ELR (cell line): ENCODE measurements at places on chromosomes 7 and 10.

GRCh38 chr10:118868589-118868988, 113.8 kb upstream of the CACUL1 start:
- no peak for DNase-seq

- peak; percentile 98 for DNase-seq
Observed at GRCh38 chr10:17673471-17674061, 29.6 kb downstream of the STAM start.

DNA sequence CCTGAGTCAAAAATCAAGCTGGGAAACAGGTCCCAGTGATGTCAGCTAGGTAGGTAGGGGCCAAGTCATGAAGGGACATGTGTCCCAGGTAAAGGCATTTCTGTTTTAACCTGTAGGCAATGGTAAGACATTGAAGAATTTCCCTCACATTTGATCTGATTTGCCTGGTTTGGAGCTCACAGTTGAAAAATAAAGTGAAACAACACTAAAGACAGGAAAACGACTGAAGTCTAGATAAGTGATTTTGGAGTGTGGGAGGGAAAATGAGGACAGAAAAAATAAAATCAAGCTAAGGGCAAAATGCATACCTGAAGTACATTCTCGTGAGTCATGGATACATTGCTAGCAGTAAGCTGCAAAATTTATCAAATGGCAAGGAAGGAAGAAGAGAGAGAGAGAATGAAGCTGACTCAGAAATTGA, 169.9 kb downstream of the SKIDA1 start:
- peak; percentile 47 for DNase-seq

GRCh38 chr7:65477326-65477725, 103.7 kb downstream of the ZNF92 start:
- DNase-seq, result peak; percentile 30

DNA sequence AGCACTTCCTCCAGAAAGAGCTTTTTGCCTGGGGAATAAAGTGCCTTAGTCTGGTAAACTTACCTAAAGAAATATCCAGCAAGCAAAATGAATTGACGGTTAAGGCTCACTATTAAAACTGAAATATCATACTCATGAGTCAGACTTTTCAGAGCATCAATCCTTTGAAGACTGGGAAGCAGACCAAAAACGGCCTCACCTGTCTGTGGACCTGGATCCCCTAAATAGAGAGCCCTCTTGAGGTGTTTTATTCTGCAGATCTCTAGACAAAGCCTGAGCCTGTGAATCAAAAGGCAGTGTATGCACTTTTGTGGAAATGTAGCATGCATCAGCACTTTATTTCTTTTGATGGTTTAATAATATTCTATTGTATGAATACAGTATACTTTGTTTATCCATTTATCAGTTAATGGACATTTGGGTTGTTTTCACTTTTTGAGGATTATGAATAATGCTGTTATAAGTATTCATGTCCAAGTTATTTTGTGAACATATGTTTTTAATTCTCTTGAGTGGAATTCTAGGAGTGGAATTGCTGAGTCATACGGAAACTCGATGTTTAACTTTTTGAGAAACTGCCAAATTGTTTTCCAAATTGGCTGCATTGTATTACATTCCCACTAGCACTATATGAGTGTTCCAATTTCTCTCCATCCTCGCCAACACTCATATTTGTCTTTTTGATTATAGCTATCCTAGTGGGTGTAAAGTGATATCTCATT, 449.0 kb upstream of the IGFBP3 start:
- DNase-seq, result peak; percentile 77

- DNase-seq, result peak; percentile 29
Observed at GRCh38 chr7:103148131-103148993, 537 bp downstream of the NAPEPLD start.

- DNase-seq, result peak; percentile 89
Observed at GRCh38 chr10:109922976-109923921, at the start of gene XPNPEP1. Gene XPNPEP1, minus strand, starts transcription at chr10:109923511. Its CDS starts 78 bp downstream, at chr10:109923433.

DNA sequence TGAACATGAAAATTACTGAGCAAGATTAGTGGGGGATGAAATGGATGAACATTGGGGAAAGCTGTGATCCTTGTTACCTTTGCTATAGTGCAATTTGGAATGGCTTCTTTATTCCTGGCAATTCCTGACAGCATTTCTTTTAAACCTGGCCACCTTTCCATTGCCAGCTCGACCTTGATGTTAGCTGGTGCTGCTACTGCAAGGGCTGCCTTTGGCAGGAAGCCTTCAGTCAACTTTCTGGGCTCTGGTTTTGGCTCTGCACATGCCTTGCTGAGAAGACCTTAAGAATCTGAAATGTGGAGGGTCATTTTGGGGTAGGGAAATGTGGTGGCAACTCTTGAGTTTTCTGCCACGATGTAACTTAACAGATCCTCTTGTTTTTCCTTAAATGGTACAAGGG, 64.7 kb downstream of the KAT6B start:
- DNase-seq, result no peak

GRCh38 chr10:130714742-130715467, 578.7 kb downstream of the GLRX3 start:
- no peak for DNase-seq

- no peak for DNase-seq
Observed at GRCh38 chr7:75789361-75789924, 17.4 kb upstream of the CCL26 start.

DNA sequence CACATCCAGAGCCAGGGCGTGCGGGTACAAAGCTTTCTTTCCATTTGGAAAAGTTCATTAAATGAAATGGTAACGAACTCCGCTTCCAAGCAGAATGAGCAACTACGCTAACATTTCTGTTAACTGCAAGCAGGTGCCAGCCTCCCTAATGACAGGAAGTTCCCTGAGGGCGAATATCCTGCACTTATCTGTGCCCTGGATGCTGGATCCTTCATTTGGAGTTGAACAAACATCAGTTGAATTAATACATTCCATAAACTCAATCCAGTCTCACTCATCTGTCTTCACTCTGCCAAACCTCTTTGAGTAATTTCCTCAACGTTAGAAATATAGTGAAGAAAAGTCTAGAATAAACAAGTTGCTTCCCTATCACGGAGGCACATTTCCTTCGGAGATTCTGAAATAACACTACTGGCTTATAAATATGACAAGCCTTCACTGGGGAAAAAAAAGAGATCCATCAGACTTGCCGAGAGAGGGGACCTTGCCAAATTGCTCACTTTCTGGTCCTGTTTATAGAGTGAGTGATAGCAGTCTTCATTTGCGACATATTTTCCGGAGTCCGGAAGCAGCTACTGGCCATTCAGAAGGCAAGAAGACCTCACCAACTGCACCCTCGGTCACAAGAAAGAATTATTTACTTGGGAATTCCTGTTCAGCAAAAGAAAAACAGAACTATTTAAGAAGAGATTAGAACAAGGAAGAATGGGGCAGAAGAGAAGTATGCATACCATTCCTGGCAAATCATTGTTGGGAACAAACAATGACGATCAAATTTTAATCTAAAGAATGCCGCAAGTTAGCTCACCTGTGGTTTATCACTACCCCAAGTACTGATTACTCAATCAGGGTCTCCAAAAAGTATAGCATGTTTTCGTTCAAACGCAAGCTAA, 196.4 kb downstream of the FAM107B start:
- DNase-seq, result peak; percentile 22

DNA sequence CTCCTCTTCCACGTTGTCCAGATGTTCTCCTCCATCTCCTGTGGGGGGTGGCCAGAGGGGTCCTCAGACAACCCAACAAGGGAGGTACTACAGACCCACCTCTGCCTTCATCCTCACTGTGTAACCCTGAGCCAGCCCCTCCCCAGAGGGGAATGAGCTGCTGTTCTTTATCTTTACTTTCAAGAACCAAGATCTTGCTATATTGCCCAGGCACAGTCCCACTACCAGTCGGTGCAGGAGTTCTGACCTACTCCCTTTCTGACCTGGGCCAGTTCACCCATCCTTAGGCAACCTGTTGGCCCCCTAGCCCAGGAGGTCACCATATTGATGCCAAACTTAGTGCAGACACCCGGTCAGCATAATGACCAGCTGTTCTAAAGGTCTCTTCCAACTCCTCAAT, 16.8 kb upstream of the MTPAP start:
- no peak for DNase-seq

- DNase-seq, result no peak
Observed at GRCh38 chr10:93150990-93151547, 77.4 kb downstream of the CYP26A1 start.

- DNase-seq, result no peak
Observed at GRCh38 chr7:155512246-155512887, 34.0 kb downstream of the CNPY1 start.

- DNase-seq, result no peak
Observed at GRCh38 chr10:43874984-43875383, 226.3 kb upstream of the ZNF32 start.

- no peak for DNase-seq
Observed at GRCh38 chr7:116575853-116576252, 51.0 kb downstream of the CAV1 start.

GRCh38 chr10:125692196-125692595, 9.2 kb upstream of the TEX36 start:
- peak; percentile 6 for DNase-seq

DNA sequence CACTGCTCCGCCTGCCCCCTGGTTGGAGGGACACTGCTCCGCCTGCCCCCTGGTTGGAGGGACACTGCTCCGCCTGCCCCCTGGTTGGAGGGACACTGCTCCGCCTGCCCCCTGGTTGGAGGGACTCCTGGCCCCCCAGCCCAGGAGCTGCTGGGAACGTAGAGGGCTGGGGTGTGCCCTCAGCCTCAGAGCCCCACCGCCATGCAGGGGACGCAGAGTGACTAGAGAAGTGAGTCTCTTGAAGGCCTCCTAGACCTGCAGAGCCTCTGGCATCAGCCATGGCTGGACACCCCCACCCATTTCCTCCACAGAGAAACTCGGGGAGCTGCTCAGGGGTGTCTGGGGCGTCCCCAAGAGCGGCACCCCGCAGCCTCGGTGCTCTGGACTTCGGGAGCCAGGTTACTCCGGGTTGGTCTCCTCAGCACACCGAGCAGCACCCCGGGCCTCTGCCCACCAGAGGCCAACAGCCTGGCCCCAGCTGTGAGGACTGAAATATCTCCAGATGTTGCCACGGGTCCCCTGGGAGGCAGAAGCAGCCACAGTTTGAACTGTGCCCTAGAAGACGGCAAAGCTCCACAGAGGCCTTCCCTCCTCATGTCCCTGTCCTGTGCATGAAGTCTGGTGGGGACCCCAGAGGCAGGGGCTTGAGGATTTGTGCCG, 191.9 kb downstream of the ELFN1 start:
- DNase-seq, result no peak

- DNase-seq, result no peak
Observed at GRCh38 chr7:120256344-120257070, 16.5 kb upstream of the KCND2 start.

DNA sequence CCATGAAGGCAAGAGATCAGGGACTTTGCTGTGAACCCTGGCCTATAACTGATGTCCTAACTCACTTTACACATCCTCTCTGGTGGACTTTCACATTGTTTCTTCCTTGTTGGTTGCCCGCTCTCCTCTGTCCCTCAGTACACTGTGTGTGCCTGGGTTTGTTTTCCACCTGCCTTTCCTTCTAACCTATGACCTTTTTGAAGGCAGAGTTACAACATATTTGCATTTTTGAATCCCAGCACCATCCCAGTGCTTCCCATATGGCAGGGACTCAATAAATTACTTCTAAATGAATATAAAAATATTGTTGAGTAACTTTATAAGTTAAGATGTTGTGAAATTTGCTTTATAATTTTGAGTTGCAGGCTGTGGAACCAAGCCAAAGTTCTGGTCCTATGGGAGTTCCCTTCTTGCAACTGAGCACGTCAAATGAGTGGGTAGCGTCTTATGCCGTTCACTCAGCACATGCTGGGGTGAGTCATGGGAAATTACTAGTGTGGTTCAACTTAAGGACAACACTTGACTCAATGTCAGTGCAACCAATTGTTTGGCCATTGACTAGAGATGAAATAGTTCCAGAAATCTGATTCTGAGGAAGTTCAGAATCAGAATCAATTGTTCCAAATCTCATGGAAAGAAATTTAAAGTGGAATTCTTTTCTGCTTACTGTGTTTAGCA, 250.9 kb downstream of the TWIST1 start:
- DNase-seq, result peak; percentile 99

GRCh38 chr10:17527514-17528146, 73.2 kb upstream of the ST8SIA6 start:
- peak; percentile 85 for DNase-seq

- no peak for DNase-seq
Observed at GRCh38 chr10:15489431-15489830, 118.3 kb upstream of the FAM171A1 start.

- DNase-seq, result no peak
Observed at GRCh38 chr7:117836-118614, 74.3 kb upstream of the FAM20C start.

GRCh38 chr7:121398246-121398645, 2.1 kb upstream of the FAM3C start:
- no peak for DNase-seq

DNA sequence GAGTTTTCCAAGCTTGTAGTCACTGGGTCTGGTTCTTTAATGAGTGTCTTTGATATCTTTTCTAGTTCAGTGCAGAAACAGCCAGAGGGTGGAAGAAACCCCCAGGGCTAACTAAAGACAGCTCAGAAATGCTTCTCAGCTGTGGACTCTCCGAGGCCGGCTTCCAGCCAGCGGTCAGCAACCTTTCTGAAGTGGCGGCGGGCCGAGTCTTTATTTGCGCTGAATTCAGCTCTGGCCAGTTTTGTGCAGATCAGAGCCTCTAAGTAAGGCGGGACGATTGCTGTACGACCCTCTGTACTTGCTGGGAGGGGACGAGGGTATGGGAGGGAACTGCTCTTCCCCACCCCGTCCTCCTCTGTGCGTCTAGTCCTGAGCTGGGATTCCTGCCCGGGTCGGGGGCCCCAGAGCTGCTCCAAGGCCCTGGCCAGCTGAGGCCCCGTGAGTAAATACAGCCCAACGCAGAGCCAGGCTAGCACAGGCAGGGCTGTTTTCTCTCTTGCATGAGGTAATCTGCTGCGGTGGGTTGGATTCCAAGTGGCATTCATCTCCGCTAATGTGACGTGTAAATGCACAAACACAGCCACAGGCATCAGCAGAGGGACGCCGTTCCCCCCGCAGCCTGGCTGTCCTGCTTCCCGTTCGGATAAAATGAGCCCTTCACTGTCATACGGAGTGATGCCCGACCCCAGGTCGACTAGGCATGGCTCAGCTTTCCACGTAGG, 159.8 kb downstream of the PIP4K2A start:
- DNase-seq, result no peak

DNA sequence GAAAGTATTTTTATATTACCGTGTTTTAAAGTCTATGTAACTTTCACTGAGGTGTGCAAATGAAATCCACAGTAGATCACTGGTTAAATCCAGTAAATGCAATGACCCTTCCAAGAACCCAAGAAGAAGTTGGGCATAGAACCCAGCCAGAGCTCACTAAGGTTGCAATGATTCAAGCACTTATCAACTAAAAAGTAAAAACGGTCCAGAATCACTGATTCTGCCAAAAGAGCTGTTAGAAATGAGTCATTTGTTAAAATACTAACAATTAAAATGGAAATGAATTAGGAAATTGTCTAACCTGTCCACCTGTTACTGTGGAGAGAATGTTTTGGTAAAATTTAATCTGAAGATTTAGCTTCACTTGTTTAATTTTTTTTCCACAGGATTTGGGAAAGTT, 74.4 kb downstream of the ANK3 start:
- DNase-seq, result no peak

GRCh38 chr10:112519133-112519761, 72.2 kb downstream of the VTI1A start:
- no peak for DNase-seq

GRCh38 chr10:35555962-35556930, 48.9 kb upstream of the GJD4 start:
- no peak for DNase-seq

- DNase-seq, result no peak
Observed at GRCh38 chr7:7695111-7695817, 23.1 kb downstream of the RPA3 start.

- no peak for DNase-seq
Observed at GRCh38 chr7:33932221-33932620, 26.9 kb downstream of the BMPER start.
